ENCODE measurements at places on chromosomes 7 and 10. TPM values are rescaled to one million over a fixed set of nuclear protein-coding genes. Genes with fewer than 3 reads are reported as not detected.

GRCh38 chr10:49666685-49667084 is 12.8 kb upstream of the C10orf53 start:
- DNase-seq, result no peak

GRCh38 chr7:146878901-146879300 is 762.3 kb downstream of the CNTNAP2 start:
- no peak for DNase-seq

- no peak for DNase-seq
These were observed 227.7 kb downstream of the TMEM178B start for GRCh38 chr7:141301544-141301943.

DNA sequence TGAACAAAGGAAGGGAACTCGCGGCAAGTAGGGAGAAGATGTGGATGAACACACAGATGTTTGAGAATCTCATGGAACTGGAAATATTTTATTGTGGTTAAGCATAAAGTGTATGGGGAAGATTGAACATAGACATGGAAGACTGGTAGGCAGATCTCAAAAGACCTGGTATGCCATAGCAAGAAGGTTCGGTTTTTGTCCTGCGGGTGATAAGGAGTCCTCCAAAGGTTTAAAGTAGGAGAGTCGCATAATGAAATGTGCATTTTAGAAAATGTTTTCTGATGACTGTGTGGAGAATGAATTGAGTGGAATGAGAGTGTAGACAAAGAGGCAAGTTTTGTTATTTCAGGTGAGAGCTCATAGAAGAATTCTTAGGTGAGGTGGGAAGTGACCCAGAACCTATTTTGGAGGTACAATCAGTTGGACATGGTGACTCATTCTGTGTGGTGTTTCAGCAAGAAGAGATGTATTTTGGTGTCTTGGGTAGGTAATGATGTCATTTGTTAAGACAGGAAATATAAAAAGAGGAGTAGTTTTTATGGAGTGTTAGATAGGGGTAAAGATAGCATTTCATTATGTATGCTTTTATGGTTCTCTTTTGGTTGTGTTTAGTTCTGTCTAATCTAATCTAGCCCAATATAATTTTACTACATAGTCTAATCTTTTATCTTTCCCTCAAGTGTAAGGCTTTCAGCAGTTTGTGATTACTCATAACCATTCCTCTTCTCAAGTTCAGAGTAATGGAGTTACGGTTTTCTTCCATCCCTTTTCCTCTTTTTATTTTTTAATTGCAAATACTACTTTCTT is 239.2 kb downstream of the EXOC4 start:
- no peak for DNase-seq

- DNase-seq, result peak; percentile 61
These were observed 24.9 kb downstream of the NRBF2 start for GRCh38 chr10:63157845-63158624.

DNA sequence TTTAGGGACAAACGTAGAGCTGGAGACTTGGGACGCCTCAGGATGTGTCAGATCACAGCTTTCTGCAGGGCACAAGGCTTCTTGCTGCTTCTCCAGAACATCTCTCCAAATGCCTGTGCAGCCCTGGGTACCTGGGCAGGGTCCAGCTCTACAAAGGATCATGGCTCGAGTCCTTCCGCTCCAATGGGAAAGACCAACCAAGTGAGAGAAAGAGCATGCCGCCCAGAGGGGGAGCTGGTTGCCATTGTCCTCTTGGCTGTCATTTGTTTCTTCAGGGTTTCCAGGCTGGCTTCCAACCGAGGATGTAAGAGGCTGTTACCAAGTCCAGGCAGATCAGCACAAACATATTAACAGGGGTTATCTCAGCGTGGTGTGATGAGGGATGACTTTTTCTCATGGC is 5.6 kb upstream of the LEP start:
- no peak for DNase-seq

DNA sequence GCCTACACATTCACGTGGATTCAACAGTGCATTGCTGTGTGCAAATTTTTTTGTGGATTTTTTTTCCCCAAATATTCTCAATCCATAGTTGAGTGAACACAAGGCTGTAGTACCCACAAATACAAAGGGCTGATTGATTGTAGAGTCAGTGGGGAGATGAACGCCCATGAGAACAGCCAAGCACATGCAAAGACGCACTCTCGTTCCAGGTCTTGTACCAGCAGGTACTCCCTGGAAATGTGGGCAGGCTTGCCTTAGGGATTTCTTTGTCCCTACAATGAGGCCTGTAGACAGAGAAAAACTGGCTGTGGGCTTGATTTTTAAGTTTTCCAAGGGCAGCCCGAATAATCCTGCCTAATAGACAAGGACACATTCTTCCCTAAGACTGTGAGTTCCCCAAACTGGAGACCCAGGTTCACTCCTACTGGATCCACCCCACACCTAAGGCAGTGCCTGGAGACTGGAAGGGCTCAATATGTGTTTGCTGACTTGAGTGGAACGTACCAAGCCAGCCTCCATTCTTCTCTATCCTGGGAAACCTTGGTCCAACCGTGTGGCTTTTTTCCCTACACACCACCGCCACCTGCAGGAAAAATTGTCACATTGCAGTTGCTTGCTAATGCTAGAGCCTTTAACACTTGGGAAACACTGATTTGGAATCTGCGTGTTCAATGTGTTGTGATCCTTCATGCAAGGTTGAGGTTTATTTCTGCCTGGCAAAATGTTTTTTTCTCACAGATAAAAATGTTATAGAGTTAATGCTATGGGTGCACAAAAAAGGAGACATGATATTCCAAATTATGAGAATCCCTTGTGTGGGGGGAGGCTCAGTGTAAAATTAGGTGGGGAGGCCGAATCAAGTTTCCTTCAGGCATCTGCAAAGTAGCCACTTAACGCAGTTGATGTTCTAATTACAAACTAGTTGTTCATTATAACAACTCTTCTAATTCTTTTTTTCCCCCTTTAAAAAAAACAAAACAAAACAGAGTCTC is 49.3 kb downstream of the PPP1R17 start:
- peak; percentile 27 for DNase-seq

DNA sequence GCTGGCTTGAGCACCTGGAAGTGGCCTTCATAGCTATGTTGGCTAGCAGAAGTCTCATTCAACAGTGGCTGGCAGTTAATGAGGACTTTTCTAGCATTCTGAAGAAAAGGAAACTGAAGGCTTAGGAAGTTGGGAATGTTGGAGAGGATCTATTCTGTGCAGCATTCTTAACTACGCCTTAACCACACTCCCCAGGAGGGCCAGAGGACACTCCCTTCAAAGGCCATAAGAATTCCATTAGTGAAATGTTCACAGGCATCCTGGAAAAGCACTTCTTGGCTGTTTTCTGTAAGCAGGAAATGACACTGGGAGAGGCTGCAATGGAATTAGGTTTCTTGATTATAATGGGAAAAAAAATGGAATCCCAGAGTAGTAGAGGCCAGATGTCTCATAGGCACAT is 188.9 kb downstream of the ARHGAP12 start:
- DNase-seq, result no peak

DNA sequence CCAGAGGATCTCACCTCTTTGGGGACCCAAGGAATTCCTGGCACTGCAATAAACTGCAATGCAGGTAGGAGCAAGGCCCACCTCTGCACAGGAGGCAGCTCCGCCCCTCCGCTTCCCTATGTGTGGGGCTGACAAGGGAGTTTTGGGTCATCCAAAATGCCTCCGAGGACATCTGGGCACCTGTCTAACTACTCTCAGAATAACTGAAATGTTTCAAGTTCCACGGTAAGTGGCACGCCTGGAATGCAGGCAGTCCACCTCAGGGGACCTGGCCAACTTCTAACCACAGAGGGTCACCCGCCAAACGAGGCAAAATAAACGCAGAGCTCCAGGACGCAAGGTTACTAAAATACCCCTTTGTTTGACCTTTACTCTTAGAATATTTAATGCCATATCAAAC is 102.5 kb downstream of the FGFR2 start:
- DNase-seq, result no peak

DNA sequence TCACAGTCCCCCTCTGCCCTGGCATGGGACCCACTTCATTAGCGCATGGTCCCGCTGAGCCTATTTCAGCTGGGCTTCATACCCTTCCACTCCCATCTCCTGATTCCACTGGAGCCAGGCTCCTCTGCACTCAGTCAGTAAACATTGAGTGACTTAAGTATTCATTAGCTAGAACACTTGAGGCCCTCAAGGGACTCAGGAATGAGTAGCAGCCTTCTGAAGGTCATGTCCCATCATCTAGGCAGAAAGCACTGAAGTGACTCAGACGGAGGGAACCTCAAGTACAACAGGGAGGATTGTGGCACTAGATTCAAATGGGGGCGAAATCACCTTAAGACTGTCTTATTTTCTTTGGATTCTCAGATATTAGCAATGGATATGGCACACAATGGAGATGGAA is 186.6 kb upstream of the INHBA start:
- DNase-seq, result no peak

GRCh38 chr10:130935897-130936550 is 375.5 kb downstream of the TCERG1L start:
- DNase-seq, result no peak

DNA sequence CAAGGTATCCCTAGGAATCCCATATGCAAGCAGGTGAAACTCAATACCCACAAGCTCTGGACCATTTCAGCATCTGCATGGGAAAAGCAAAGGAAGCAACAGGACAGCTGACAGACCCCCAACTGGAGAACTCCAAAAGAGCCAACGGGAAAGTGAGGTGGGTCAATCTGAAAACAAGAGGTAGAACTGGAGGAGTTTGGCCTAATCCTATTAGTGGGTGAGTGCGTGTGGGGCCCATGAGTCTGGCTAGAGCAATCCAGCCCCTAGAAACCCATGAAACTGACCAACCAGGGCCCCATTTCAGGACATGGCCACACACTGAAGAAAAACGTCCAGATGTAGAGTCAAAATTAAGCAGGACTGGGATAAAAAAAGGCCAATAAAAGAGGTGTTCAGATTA is 26.6 kb upstream of the WNT8B start:
- DNase-seq, result no peak

DNA sequence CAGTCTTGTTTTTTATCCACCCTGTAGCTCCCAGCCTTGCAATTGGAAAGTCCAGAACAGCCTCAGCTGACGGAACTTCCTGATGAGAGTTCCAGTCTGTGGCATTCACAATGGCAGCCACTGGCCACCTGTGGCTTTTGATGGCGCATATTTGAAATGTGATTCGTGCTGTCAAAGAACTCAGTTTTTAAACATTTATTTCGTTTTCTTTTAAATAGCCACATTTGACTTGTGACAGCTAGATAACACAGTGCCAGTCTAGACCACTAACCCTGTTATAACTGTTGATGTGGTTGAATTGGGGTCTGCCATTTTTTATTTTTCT is 97.3 kb downstream of the INPP5A start:
- DNase-seq, result no peak

DNA sequence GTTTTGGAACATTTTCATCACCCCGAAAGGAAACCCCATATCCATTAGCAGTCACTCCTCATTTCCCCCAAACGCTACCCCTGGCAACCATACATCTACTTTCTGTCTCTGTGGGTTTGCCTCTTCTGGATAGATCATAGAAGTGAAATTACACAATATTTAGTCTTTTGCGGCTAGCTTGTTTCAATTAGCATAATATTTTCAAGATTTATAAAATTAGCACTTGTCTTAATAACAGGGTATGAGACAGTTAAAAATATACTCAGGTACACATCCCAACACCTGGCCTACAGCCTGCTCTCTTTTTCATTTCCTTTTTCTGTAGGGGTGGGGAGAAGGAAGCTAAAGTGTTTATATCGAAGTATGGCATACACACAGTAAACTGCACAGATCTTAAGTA is 81.4 kb upstream of the LRGUK start:
- DNase-seq, result no peak

DNA sequence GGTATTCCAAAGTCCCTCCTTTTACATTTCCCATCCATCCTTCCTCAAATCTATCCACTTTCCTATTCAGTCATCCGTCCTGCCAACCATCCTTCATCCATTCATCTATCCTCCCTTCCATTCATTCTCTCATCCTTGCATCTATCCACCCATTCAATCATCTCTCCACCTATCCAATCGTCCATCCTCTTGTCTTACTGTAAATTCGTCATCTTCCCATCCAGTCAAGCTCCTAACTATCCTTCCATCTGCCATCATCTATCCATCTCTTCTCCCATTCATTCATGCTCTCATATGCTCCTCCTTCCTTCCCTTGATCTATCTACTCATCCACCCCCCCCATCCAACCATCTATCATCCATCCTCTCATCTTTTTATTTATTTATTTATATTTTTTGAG is 5.0 kb downstream of the CALHM3 start:
- DNase-seq, result no peak

- no peak for DNase-seq
These were observed 1064.1 kb upstream of the GHITM start for GRCh38 chr10:83075016-83075814.

DNA sequence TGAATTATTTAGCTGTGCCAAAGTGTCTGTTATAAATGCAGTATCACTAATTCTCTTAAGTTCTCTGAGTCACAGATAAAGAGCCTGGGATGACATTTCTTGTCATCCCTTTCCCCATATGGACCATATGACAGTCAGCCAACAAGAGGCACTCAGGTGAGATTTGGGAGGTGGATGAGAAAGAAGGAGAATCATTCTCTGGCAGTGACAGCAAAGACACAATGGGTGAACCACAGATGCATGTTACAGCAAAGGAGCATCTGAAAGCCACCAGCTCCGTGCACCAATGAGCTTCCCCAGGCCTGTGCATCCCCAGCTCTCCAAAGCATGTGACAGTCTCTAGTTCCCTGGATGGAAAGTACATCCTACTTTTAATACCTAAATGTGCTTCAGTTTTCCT is 10.8 kb downstream of the GIMAP6 start:
- peak; percentile 38 for DNase-seq

DNA sequence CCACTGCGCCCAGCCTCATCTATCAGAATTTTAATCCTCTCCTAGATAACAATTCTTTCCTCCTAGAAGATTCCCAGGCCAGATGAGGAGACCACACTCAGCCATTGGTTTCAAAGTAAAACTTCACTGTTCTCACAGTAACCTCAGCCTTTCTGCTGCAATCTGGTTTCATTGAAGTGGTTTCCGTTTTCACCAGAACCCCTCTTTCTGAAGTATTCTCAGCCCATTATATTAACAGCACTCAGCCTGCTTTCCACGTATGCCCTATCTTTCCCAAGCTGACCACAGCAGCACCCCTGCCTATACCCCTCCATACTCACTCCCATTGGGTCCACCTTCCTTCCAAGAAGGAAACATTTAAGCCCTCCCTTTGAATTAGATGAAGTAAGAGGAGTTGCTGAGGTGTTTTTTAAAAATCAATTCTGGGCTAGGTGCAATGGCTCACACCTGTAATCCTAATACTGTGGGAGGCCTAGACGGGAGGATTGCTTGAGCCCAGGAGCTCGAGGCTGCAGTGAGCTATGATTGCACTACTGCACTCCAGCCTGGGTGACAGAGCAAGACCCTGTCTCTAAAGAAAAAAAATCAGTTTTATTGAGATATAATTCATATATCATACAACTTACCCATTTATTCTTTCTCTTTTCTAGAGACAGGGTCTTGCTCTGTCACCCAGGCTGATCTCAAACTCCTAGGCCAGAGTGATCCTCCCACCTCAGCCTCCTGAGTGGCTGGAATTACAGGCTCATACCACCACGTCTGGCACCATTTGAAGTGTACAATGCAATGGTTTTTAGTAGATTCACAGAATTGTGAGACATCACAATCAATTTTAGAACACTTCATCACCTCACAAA is 11.3 kb downstream of the PLAU start:
- no peak for DNase-seq

IFIT1B gene
- total RNA-seq, result not detected

C7orf25 gene
- 5.4 TPM for total RNA-seq

TMEM176A gene
- total RNA-seq, result not detected

CNPY1 gene
- total RNA-seq, result not detected

UPK3B gene
- 1.1 TPM for total RNA-seq

C1GALT1 gene
- 35.3 TPM for total RNA-seq

POMZP3 gene
- 9.0 TPM for total RNA-seq
